ENCODE measurements at places on chromosomes 2 and 18.

- DNase-seq = no peak
Observed at GRCh38 chr2:55159037-55159651, 72.9 kb downstream of the CLHC1 start.

GRCh38 chr2:128411431-128411830, 92.8 kb upstream of the HS6ST1 start:
- no peak for DNase-seq

- no peak for DNase-seq
Observed at GRCh38 chr2:241082341-241083090, 19.6 kb downstream of the MTERF4 start.

- DNase-seq = no peak
Observed at GRCh38 chr2:162244541-162245031, 1.3 kb upstream of the FAP start.
